ENCODE measurements at places on chromosomes 7 and 10.

GRCh38 chr10:124294811-124295770 is 123.6 kb downstream of the OAT start:
- no peak for DNase-seq

- DNase-seq: no peak
These were observed 33.0 kb downstream of the PLEKHA1 start for GRCh38 chr10:122407375-122408125.

DNA sequence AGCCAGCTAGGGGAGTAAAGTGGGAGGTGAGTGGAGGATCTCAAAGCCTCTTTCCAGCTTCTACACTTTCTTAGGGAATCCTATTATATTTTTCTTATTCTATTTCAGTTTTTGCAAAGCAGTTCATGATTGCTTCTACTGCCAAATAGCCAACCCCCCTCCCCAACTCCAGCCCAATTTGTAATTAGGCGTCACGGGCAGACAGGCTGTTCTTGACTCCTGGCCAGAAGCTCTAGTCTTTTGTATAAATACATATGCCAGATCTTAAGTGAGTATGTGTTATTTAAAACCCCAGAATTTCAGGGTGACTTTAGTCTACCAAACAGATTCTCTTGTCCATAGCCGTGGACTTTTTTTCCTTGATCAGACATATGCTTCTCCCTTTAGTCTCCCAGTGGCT is 255.2 kb downstream of the BUB3 start:
- DNase-seq: no peak

DNA sequence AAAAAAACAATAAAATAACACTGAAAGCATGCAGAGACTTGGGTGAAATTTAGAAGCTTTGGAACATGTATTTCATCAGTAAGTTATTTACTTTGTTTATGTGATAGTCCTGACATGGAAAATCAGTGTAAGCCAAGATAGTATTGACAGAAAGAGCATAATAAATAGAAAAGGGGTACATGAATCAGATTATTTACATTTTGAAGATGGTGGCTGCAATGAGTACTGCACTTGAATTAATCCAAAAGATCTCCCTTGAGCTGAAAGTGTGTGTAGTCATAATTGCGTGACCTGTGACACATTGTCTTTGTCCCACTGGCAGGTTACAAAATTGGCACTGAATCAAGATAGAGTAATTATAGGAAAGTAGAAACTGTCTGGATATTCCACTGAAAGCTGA is 562.9 kb downstream of the GFRA1 start:
- DNase-seq: no peak

GRCh38 chr7:130641497-130641896 is 27.1 kb downstream of the COPG2 start:
- DNase-seq: no peak

DNA sequence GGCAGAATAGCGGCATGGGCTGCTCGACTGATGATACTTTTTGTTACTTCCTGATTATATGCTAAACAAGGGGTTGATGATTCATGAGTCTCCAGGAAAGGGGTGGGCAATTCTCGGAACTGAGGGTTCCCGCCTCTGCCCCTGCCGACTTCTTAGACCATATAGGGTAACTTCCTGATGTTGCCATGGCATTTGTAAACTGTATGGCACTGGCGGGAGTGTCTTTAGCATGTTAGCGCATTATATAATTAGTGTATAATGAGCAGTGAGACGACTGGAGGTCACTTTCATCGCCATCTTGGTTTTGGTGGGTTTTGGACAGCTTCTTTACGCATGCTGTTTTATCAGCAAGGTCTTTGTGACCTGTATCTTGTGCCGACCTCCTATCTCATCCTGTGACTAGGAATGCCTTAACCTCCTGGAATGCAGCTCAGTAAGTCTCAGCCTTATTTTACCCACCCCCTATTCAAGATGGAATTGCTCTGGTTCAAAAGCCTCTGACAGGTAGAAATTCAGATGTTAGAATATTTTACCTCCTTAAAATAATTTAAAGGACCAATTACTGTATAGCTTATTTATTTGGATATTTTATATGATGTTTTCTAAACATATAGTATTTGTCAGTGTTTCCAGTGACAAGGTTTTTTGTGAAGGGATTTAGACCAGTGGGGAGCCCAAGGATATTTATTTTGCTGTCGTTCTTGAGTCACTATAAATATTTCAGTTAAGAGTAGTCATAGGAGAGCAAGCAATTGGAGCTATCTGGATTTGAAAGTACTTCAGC is 90.1 kb upstream of the PIK3CG start:
- no peak for DNase-seq

DNA sequence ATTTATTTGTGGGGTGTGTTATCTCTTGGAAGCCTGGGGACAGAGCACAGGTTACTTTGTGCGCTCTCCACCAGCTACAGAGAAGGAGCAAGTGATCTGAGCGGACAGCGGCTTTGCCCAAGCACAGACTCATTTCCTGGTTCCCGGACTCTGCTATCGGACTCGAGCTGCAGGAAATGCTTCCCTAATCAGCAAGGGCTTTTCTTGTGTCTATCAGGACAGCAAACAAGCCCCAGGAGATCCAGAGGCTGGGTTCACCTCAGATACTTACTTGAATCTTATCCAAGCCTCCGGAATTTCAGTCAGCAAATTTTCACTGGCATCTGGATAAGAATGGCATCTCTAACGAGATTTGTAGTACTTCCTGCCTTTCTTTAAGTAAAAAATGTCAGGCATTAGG is 27.8 kb downstream of the MRC1 start:
- no peak for DNase-seq

GRCh38 chr10:65194555-65194954 is 1673.4 kb downstream of the REEP3 start:
- DNase-seq: no peak

DNA sequence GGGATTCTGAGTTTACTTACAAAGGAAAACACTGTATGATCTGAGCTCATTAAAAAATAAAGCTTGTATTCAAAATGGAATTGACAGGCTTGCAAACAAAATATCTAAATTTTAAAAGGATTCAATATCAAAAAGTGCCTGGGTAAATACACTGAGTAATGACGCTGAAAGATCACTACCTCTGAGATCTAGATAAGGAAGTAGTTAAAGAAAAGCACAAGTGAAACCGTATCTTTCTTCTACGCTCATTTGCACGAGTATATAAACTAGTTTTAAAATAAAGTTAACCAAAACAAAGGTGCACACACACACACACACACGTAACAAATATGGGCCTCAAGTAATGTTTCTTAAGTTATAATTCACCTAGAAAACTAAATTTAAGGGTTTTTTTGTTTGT is 93.4 kb downstream of the SNX13 start:
- DNase-seq: no peak

GRCh38 chr7:15399441-15399840 is 162.4 kb downstream of the AGMO start:
- DNase-seq: no peak

DNA sequence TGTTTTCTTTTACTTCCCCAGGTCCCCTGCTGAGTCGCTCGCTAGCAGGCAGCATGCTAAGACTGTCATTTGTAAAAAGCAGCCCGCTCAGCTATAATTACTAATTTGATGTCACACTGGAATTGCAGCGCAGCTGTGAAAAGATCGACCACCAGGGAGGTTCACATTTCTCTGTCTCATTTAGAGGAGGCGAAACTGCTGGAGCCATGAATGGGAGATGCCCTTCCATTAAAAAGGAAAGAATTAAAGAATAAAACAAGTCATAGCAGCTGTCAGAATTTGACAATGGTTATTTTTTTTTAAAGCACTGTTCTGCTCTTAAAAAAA is 153.5 kb downstream of the PIP4K2A start:
- no peak for DNase-seq

- DNase-seq: no peak
These were observed 259.5 kb upstream of the CTBP2 start for GRCh38 chr10:125419831-125420230.

DNA sequence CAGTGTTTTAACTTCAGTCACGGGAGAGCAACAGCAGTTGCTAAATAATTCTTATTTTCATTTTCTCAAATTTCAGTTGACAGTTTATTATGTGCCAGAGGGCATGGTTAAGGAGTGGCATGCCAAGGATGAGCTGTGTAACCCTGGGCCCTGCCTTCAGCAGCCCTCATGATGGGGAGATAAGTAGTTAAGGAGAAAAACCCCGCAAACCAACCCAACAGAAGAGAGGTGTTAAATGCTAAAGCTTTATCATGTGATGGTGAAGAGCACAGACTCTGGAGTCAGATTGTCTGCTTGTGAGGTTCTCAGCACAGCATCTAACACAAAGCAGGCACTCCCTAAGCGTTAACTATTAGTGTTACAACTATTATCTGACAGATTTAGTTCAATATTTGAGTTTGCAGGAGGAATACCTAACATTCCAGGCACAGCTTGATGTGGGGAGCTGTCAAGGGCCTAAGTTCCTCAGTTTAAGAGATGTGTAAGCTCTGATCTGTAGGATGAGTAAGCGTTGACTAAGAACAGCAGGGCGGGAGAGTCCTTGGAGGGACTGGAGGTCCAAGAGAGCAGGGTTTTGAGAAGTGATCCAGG is 29.6 kb downstream of the STAM start:
- DNase-seq: no peak

DNA sequence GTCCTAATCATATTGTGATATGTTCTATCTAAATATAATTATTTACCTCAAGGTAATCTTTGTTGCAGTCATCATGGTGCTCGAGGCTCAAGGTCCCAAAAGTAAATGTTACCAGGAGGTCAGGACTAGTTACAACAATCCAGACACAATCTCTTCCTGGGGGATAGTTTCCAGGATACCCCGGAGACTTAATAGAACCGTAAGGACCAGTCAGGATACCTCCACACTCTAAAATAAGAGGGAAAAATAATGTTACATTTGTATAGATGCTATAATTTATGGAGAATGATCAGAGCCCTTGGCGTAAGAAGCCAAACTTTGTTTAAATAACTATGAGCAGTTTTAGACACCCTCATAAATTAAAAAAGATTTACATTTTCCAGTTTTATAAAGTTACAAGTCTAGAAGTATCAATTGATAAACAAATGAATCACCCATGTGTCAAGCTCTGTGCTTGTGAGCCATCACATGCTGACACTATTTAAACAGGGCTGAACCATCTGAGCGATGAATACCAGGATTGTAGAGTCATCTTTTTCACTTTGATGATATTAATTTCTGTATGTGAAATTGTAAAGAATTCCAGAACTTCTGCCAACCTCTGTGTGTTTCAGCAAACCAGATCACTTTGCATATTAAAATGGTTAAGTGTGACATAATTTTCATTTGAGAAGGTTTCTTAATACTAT is 41.3 kb downstream of the CUBN start:
- no peak for DNase-seq

DNA sequence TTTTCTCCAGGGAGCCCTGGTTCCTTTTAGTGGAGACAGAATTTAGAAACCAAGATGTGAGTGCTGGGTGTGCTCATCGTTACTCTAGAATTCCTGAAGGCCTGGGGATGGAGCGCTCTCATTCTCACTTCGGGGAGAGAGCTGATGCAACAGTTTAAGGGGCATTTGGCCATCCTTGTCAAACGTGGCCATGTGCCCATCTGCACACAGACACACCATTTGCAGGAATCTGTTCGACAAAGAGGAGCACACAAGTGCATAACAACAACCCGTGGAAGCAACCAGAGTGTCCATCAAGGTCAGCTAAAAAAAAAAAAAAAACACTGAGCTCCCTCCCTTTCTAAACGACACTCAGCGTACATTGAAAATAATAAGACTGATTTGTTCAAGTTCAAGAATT is 23.0 kb upstream of the RET start:
- DNase-seq: no peak

- DNase-seq: no peak
These were observed 219.4 kb downstream of the ANK3 start for GRCh38 chr10:60170250-60170649.

- DNase-seq: no peak
These were observed 19.1 kb downstream of the NACAD start for GRCh38 chr7:45069444-45070253.

DNA sequence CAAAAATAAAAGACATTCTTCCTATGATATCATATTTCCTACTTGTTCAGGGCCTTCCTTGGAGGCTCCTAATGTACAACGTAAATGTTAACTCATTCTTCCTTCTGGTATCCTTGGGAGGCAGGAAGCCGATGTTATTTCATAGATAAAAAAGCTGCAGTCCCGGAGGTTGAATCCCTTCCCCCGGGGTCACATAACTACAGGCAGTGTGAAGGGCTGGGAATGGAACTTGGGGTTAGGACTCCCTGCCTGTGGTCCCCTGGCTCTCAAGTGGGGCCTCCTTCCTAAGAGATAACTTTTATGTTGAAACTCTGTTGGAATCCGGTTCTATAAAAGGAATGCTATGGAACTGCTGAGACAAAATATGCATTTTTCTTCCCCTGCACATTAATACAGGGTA is 14.9 kb upstream of the CCDC3 start:
- DNase-seq: no peak

- DNase-seq: no peak
These were observed 12.3 kb downstream of the CNPY1 start for GRCh38 chr7:155533827-155534690.

DNA sequence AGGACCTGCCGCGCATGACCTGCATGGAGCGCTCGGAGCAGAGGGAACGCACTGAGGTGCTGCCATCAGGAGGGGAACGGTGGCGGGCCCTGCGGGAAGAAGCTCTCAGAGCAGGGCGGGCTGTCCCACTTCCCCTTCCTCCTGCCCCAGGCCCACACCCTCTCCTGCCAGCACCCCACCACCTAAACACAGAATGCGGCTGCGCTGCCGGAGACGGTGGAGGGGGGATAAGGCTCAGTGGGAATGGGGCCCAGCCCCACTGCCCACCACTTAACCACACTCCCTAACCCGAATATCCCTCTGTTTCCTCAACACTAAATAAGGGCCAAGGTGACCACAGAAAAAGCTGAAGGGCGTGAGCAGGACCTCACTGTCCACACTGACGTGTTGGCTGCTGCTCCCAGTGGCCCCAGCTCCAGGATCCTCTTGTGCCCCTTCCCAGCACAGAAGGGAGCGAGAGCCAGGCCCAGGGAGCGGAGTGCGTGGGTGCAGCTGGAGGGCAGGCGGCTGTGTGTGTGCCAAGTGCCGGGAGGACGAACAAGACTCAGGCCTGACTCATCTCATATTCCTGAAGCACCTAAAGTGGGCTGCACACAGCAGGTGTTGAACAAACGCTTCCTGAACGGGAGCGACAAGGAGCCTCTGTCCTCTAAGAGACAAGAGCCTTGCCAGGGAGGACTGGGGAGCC is 116.8 kb downstream of the MAD1L1 start:
- DNase-seq: no peak

DNA sequence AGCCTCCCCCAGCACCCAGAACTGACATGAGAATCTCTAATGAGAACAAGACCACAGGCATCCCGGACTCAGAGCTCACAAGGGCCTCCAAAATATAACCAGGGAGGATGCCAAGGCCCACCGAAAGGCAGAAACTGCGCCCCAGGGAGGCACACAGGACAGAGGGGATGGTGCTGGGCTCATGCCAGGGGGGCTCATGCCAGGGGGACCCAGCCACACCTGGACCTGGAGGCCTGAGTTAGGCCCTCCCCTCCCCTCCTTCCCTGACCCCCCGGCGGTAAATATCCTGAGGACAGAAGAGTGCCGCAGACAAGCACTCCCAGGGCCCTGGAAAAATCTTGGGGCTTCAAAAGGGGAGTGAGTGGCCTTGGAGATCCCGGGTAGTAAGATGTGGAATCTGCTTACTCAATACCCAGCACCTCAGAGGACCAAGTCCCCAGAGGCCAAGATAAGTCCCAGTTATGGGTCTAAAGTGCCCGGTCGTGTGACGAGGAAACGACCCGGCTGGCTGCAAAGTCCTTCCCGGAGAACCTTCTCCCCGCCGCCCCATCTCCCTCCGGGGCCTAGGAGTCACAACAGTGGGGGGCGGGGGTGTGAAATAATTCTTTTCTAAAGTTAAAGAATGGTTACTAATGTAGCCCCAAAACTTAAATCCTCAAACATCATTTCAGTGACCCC is 11.9 kb downstream of the PDGFA start:
- DNase-seq: no peak

Measured in GM12864 (cell line).